NCI-H1092 (cell line): ENCODE measurements at places on chromosomes 7 and 10.

- DNase-seq: no peak
Observed at GRCh38 chr10:103602028-103602851, 108.7 kb downstream of the NEURL1 start.

GRCh38 chr7:48183370-48183743, 12.1 kb downstream of the ABCA13 start:
- no peak for DNase-seq

DNA sequence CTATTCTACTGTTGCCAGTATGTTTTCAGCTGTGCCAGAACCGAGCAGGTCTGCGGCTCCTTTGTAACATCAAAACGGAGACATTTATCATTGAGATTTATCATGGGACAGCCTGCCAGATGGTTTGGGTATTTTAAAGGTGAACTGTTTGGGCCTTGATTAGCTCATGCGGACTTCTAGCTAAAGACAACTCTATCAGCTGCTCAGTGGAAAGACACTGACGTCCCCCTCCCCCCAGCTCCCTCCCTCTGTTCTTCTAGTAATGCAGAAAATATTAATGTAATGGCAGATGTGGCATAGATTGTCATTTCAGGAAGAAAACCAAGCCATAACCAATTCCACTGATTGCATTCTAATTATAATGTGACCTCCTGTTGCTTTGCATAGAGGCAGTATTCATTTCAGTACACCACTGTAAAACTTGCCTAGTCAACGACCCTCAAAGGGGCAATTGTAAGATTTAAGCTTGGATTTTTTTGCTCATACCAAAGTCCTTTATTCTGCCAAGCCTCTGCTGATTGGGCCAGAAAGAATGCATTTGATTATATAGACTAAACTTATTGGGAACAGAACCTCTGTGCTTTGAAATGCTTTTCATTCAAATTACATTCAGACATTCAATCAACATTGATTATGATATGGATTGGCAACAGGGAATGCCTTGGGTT, 966.8 kb downstream of the LRMDA start:
- DNase-seq: no peak

DNA sequence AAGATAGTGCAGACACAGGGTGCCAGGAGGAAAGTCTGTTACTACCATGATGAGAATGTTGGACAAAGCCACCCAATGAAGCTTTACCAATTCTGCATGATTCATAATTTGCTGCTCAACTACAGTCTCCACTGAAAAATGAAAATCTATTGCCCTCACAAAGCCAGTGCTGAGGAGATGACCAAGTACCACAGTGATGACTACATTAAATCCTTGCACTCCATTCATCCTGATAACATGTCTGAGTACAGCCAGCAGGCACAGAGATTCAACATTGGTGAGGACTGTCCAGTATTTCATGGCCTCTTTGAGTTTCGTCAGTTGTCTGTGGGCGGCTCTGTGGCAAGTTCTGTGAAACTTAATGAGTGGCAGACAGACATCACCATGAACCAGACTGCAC, 144.0 kb downstream of the PLCE1 start:
- DNase-seq: no peak

- no peak for DNase-seq
Observed at GRCh38 chr10:31952066-31952465, 23.4 kb upstream of the ARHGAP12 start.

DNA sequence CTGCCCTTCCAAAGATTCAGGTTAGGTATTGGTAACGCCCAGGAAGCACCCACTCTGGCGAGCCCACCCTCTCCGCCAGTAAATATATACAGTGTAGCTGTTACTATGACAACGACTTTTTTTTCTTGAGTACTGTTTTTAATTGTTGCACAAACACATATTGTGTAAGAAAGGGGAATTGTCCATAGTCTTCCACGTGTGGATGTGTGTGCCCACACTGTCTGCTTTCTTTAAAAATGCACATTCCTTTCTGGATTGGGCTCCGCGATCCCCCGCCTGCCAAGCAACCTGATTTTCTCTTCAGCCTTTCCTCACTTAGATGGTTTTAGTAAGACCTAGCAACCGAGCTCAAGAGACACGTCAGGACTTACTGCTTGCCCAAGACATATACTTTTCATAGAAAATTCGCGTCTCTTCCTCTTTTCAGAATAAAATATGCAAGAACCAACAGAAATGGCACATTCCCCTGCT, 247.8 kb downstream of the EBF3 start:
- DNase-seq: no peak

DNA sequence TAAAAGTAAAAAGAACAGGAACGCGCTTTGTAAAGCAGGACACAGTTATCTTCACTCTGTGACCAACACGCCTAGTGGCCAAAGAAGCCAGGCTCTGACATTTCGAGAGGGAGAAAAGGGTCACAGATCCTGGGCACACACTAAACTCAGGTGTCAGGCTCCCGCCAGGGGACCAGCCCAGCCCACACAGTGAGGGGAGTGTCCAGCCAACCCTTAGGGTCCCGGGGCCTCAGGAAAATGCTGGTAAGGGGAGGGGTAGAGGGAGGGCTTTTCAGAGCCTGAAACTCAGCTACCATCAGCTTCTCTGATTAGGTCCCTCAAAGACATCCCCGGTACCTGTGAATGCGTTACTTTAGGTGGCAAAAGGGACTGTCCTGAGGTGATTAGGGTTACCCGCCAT, 16.6 kb downstream of the ANXA11 start:
- DNase-seq: no peak

DNA sequence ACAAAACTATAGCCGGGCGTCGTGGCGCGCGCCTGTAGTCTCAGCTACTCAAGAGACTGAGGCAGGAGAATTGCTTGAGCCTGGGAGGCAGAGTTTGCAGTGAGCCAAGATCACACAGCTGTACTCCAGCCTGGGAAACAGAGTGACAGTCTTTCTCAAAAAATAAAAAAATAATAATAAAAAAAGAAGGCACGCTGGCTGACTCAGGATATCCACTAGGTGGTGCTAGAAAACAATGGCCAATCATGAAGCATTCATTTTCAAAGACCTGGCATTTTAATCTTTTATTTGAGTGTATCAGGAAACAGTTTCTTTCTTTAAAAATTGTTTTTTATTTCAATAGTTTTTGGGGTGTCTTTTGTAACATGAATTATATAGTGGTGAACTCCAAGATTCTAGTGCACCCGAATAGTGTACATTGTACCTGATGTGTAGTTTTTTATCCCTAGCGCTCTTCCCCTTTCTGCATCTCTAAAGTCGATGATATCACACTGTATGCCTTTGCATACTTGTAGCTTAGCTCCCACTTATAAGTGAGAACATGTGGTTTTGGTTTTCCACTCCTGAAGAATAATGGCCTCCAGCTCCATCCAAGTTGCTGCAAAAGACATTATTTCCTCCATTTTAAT, 88.6 kb downstream of the LYZL1 start:
- no peak for DNase-seq

GRCh38 chr7:8015100-8015745, 46.6 kb downstream of the GLCCI1 start:
- no peak for DNase-seq

- no peak for DNase-seq
Observed at GRCh38 chr10:106682175-106682574, 482.3 kb downstream of the SORCS1 start.

DNA sequence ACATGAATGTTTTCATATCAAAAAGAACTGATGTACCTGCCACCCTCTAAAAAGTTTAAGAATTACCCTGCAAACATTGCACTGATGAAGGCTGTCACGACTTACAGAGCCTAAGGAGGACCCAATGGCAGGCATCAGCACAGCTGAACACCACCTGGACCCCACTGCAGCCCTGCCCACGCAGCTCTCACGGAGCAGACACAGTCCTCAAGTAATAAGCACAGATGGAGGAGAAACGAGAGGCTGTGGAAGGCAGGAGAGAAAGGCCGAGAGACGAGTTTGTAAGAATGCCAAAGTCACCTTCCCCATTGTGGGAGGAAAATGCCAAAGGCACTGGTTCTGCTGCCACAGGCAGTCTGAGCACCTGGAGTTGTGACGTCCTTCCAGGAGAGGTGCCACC, 135.0 kb downstream of the DLG5 start:
- no peak for DNase-seq

DNA sequence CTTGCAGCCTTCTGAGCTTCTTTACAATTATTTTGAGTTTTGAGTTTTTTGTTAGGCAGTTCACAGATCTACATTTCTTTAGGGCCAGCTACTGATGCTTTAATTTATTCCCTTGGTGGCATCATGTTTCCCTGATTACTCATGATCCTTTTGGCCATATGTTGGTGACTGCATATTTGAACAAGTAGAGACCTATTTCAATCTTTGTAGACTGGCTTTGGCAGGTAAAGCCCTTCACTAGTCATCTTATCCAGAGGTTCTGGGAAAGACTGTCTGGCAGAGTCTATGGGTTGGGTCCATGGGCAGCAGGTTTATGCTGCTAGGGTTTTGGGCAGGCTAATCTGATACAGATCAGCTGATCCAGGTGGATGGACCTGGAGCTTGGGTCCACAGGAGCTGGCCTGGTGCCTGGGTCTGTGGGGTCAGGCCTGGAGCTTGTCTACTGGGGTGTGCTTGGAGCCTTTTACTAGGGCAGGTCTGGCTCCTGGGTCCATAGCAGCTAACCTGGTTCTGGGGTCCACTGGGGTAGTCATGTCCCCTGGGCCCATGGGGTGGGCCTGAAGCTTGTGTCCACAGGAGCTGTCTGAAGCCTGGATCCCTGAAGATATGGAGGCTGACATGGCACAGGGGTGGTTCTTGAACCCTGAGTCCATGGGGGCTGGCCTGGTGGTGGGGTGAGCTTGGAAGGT, 72.7 kb downstream of the GPR85 start:
- no peak for DNase-seq

- DNase-seq: no peak
Observed at GRCh38 chr7:29508608-29509007, 55.0 kb upstream of the PRR15 start.

DNA sequence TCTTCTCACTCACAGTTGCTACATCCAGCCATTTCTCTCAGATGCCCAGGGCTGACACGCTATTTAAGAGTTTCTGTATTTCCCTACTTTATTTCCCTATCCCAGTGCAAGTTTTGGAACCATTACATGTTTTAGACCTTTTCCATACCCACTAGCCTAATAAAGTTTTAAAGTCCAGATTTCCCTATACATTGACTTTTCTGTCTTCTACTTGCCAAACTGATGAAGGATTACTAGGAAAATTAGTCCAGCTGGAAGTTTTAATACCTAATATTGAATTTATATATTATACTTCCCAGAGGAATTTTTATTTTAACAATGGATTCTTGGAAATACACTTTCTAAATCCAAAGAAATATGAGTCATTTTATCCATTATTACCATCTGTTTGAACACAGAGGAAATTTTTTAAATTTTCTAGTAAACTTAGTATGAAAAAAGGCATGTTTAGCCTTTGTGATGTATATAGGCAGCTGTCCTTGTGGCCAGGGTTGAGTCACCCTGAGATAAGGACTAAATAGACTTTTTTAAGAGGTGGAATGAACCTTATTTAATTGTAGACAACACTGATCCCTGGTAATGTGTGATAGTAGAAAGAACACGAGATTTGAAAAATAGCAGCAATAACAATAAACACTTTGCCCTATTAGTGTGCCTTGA, 205.0 kb downstream of the TFEC start:
- no peak for DNase-seq

- DNase-seq: no peak
Observed at GRCh38 chr10:71473671-71474599, 77.2 kb downstream of the CDH23 start.

DNA sequence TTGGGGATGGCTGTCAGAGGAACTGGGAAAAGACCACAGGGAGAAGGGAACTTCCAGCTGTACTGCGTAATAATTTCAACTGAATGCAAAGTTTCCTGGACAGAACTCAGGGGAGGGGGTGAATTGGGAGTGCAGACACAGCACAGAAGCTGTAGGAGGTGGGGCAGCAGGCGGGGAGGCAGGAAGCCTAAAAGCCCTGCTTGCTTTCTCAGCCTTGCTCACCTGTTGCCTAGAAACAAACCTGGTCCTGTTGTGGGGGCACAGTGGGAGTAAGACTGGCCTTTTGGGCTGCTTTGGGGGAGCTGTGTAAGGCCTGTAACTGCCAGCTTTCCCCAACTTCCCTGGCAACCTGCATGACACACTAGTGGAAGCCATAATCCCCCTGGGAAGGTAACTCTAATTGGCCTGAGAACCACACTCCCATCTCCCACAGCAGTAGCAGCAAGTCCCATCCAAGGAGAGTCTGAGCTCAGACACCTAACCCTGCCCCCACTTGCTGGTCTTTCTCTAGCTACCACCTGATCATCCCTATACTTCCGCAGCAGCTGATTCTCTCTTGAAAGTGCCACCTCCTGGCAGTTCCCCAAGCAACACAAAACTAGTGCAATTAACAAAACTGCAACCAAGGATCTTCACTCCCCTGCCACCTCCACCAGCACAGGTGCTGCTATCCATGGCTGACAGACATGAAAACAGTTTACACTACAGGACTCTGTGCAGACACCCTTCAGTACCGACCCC, 1239.3 kb downstream of the SORCS1 start:
- DNase-seq: no peak

DNA sequence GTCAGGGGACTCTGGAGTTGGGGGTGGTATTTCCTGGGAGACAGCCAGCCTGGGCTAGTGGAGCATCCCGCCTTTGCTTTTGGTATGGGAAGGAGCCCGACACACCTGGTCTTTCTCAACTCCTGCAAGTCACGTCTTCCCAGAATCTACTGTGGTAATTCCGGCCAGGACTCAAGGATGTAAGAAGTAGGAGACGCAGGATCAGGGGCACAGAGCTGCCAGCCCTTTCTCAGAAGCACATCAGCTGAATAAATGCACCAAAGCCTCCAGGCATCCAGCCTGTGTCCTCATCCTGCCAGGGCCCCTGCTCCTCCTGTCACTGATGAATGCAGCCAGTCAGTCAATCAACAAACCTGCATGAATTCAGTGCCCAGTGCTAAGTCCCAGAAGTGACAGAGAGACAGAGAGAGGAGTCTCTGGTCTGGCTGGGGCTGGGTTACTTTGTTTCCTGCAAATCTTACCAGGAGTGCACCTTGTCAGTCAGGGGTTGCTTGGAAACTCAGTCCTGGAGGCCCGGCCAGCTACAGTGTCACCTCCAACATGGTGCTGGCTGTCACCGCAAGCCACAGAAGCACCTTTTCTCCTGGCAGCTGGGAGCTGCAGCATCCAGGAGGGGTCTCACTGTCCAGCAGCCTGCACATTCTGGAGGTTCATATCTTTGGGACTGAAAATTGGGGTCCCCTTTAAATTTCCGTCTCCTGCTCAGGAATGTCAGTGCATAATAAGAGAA, 101.8 kb downstream of the PTPRE start:
- no peak for DNase-seq

DNA sequence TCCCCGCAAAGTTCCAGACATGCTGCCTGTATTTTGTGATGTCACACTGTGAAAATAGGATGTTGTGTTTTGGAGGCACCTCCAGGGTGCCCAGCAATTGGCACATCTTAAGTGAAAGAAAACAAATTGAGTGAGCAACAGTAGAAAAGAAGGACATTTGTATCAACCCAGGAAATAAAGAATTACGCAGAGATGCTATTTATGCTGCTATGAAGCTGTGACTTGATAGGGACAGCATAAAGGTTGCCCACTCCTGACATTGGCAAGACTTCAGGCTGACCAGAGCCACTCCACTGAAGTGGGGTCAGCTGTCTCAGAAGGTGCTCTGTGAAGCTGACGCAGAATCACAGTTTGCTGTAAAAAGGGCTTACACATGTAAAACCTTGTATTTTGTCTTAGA, 729.9 kb upstream of the GALNT17 start:
- DNase-seq: no peak

- no peak for DNase-seq
Observed at GRCh38 chr10:29763396-29763795, 128.6 kb upstream of the SVIL start.
